Natural killer cell (primary cell): ENCODE measurements at places on chromosomes 4 and X. TPM values are rescaled to one million over a fixed set of nuclear protein-coding genes. Genes with fewer than 3 reads are reported as not detected.

DNA sequence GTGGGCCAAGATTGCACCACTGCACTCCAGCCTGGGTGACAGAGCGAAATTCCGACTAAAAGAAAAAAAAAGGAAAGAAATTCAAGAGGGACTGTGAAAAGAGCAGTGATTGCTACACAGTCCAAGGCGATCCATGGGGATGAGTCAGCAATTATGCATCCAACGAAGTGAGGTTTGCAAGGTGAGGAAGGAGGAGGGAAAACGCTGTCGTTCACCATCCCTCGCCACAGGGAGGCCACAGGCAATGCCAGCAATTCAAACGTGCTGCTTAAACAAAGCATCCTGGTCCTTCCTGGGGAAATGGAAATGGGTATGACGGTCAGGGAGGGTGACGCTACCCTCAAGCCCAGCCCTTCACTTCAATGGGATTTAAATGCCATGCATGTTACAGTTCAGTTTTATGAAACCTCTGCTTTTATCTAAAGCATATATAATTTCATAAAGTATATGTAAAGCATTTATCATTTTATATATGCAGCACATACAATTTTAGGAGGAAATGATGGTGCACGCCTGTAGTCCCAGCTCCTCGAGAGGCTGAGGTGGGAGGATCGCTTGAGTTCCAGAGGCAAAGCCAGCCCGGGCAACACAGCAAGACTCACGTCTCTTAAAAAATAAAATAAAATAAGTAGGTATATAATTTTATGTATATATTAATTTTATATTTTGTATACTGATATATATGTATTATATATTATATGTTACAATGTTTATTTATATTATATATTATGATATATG is 108.7 kb downstream of the DHRSX start:
- H3K36me3 ChIP-seq = peaks cover 5% of the 10 kb centered on the region
- no peak overlapping the region for H3K27ac ChIP-seq
- no peak for DNase-seq
- H3K4me1 ChIP-seq = no peaks in the 10 kb centered on the region
- H3K4me3 ChIP-seq = no peak overlapping the region
- H3K27me3 ChIP-seq = no peaks in the 10 kb centered on the region

GRCh38 chrX:154091678-154092077 is 5.8 kb downstream of the MECP2 start:
- H3K4me1 ChIP-seq = peaks cover 34% of the 10 kb centered on the region
- DNase-seq = peak; percentile 30
- no peak overlapping the region for H3K4me3 ChIP-seq
- peaks cover 5% of the 10 kb centered on the region for H3K36me3 ChIP-seq
- no peaks in the 10 kb centered on the region for H3K27me3 ChIP-seq

DNA sequence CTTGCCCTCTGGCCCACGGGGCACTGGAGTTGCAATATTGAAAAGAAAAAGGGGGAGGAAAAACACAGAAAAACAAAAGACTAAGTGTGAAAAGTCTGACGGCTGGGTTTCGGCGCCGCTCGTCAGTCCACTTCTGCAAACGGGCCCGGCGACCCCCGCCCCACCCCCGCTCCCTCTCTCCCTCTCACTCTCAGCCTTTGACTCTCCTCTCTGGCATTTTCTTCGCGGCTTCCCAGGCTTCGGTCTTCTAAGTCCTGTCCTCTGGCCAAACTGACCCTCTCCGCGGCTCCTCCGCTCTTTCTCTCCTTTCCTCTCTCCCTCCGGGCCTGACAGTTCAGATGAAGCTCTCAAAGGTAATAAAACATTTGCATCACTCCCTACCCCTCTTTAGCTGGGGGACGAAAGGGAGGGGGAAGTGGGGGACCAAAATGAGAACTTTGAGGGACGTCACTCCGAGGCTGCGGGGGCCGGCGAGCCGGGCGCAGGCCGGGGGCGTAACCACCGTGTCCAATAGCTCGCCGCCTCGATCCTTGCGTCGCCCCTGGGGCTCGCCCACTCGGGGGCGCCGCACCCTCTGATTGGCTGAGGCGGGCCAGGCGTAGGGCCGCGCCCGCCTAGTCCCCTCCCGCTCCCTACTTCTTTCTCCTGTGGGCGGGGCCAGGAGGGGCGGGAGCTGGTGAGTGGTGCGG is at the start of gene NKX6-1:
Gene NKX6-1, minus strand, starts transcription at position 358 of the 689 bp plus-strand sequence. CDS start 1,064 bp downstream, outside the sequence.
- H3K4me1 ChIP-seq = peaks cover 26% of the 10 kb centered on the region
- no peak within 1 kb of the TSS for H3K4me3 ChIP-seq
- no peak within 1 kb of the TSS for H3K27ac ChIP-seq
- peaks cover 78% of the 10 kb centered on the region for H3K27me3 ChIP-seq
- H3K36me3 ChIP-seq = no peaks in the 10 kb centered on the region

GRCh38 chr4:145812919-145813318 is 125.7 kb downstream of the ZNF827 start:
- peaks cover 17% of the 10 kb centered on the region for H3K36me3 ChIP-seq
- no peak for DNase-seq
- no peak overlapping the region for H3K4me3 ChIP-seq
- no peaks in the 10 kb centered on the region for H3K27me3 ChIP-seq
- H3K27ac ChIP-seq = no peak overlapping the region
- H3K4me1 ChIP-seq = no peaks in the 10 kb centered on the region

DNA sequence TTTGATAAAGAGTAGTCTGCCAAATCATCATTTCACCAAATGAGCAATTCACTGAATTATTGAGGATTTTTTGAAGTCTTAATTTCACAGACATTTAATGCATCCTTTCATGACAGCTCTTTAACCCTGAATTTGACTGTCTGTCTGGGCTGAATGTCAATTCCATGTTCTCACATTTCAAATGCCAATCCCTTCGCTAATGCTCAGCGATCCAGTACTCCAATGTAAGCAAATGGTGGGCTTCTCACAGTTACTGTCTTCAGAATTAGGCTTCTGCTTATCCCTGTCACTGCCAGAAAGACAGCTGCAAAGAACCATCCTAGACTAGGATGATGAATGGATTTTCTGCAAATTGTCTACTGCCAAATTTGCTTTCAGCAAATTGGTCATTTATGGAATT is 36.2 kb upstream of the USP38 start:
- no peak overlapping the region for H3K27ac ChIP-seq
- no peaks in the 10 kb centered on the region for H3K36me3 ChIP-seq
- H3K4me1 ChIP-seq = no peaks in the 10 kb centered on the region

Gene FGF5
- total RNA-seq = not detected

Gene MAGEC2
- total RNA-seq = not detected

DNA sequence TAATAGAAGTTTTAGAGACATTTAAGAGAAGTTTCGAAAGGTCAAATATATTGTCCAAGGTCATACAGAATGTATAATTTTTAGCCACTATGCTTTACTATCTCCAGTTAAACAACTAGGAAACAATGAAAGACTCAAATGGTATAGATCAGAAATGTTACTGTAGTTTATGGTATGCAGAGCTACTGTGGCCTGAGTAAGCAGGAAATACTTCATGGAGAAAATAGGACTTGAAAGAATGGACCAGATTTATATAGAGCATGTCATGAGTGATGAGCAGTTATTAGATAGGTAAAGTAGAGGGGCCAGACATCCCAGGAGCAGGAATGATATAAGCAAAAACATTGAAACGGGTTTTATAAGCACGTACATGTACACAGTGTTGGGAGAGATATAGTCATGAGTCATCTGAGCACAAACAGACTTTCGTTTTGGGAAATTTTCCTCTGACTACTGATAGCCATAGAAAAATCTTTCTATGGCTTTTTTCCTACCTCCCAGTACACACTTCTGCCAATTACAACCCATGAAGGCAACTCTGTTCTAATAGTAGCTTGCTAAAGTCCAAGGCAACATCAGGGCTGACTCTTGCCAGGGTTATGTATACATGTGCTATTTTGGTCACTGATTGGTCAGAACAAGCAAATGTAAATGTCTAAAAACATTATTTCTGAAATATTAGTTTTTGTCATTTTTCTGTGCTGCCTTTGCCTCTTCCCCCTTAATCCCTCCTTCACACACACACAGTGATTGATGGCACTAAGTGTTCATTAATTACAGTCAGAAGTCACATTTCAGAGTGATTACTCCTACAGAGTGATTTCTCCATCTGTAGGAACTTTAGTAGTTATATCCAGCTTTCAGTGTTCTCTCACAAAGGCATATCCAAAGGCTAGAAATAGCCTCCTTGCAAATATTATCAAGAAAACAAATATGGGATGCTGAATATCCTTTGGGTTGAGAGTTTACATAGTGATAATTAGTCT is 198.7 kb downstream of the ENOX2 start:
- no peak for DNase-seq
- H3K4me1 ChIP-seq = no peaks in the 10 kb centered on the region
- H3K4me3 ChIP-seq = no peak overlapping the region
- H3K27me3 ChIP-seq = no peaks in the 10 kb centered on the region
- H3K27ac ChIP-seq = no peak overlapping the region
- H3K36me3 ChIP-seq = peaks cover 4% of the 10 kb centered on the region

Gene SMAD1
- total RNA-seq = 9.9 TPM

DNA sequence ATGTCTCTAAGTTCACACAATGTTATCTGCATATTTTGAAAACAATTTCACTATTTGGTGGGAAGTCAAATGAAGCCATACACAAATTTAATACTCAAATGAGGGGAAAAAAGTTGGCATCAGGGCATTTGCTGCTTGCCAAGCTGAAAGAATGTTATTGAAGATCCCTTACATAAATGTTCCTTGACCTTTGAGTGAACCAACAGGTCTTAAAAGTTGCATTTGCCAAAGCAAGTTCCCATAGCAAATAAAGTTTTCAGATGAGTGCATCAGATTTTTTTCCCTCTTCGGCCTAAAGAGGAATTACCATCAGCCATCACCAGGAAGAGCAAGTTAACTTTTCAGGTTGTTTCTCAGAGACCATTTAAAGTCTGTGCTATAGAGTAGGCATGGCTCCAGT is 115.9 kb downstream of the COX18 start:
- no peak overlapping the region for H3K4me3 ChIP-seq
- H3K27ac ChIP-seq = no peak overlapping the region
- no peak for DNase-seq
- H3K27me3 ChIP-seq = no peaks in the 10 kb centered on the region
- no peaks in the 10 kb centered on the region for H3K36me3 ChIP-seq

Gene TMPRSS11D
- total RNA-seq = not detected

Gene SLIT2
- total RNA-seq = not detected

DNA sequence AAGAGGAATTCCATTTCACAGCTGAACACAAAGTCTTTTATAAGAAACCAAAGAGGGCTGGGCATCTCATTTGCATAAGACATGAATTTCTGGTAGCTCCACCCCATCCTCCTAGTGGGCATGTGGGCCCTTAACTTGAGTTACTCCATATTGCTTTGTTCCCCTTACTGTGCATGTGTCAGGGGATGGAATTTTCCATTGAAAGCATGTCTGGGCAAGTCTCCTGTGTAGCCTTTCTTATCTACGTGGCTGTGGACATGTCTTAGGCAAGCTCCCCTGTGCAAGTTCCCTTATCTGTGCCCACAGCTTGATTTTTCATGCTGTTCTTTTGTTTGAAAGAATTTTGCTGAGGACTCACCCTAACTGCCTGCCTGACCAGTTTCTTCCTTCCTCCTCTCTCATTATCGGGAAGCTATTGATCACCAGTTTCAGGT is 123.5 kb upstream of the JADE1 start:
- no peak overlapping the region for H3K4me3 ChIP-seq
- no peaks in the 10 kb centered on the region for H3K27me3 ChIP-seq
- no peak overlapping the region for H3K27ac ChIP-seq
- H3K36me3 ChIP-seq = no peaks in the 10 kb centered on the region

Gene SPANXA2
- total RNA-seq = not detected

Gene BEX3
- total RNA-seq = 1.0 TPM

GRCh38 chr4:113659127-113659526 is 102.4 kb downstream of the CAMK2D start:
- no peaks in the 10 kb centered on the region for H3K4me1 ChIP-seq
- H3K36me3 ChIP-seq = no peaks in the 10 kb centered on the region
- no peak overlapping the region for H3K4me3 ChIP-seq
- H3K27ac ChIP-seq = no peak overlapping the region

GRCh38 chrX:39772057-39772832 is 325.5 kb downstream of the BCOR start:
- H3K27ac ChIP-seq = peak overlapping the region; percentile 20
- H3K4me1 ChIP-seq = peaks cover 20% of the 10 kb centered on the region
- no peak overlapping the region for H3K4me3 ChIP-seq
- H3K27me3 ChIP-seq = no peaks in the 10 kb centered on the region
- no peaks in the 10 kb centered on the region for H3K36me3 ChIP-seq
- DNase-seq = peak; percentile 53

Gene TCEAL6
- total RNA-seq = not detected

DNA sequence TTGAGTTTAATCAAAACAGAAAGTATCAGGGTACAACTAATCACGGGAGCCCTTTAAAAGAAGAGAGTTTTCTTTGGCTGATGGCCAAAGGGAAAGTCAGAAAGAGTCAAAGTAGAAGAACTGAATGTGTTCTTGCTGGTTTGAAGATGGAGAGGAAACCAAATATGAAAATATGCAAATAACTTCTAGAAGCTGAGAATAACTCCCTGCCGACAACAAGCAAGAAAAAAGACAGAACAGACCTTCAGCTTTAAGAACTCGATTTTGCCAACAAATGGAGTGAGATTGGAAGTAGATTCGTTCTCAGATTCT is 903.8 kb downstream of the STIM2 start:
- H3K27ac ChIP-seq = no peak overlapping the region
- no peak overlapping the region for H3K4me3 ChIP-seq
- H3K4me1 ChIP-seq = no peaks in the 10 kb centered on the region
- DNase-seq = no peak
- H3K27me3 ChIP-seq = no peaks in the 10 kb centered on the region

GRCh38 chr4:44652002-44652401 is 577 bp upstream of the YIPF7 start:
- H3K27me3 ChIP-seq = peaks cover 2% of the 10 kb centered on the region
- DNase-seq = no peak
- H3K4me1 ChIP-seq = no peaks in the 10 kb centered on the region
- H3K27ac ChIP-seq = no peak overlapping the region
- no peaks in the 10 kb centered on the region for H3K36me3 ChIP-seq
- no peak overlapping the region for H3K4me3 ChIP-seq

Gene FAM9B
- 0.42 TPM for total RNA-seq

DNA sequence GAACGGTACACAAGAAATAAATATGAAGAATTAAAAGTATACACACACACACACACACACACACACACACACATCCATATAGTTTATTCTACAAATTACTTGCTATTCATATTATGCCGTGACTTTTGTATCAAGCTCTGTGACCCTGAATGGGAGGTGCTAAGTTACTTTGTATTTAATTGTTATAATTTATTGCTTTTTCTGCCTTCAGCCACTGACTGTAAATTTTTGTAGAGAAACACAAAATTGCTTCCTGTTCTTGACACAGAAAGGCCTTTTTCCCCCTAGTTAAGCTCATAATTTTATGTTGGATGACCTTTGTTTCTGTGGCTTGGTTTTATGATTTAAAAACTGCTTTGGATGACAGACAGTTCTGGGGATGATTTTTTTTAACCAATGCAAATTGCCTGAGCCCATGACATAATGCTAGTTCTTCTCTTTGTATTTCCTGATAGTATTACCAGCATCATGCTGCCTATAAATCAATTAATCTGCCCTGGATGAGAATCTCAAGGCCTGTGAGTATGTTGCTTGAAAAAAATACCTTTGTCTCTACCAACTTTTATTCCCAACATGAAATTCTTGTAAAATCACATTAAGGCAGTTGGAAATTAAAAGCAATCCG is 140.0 kb downstream of the FMR1NB start:
- H3K4me1 ChIP-seq = no peaks in the 10 kb centered on the region
- H3K27me3 ChIP-seq = no peaks in the 10 kb centered on the region
- no peak for DNase-seq
- H3K36me3 ChIP-seq = no peaks in the 10 kb centered on the region
